Endothelial cell of umbilical vein (primary cell): ENCODE measurements at places on chromosomes 2 and 18. TPM values are rescaled to one million over a fixed set of nuclear protein-coding genes. Genes with fewer than 3 reads are reported as not detected.

DNA sequence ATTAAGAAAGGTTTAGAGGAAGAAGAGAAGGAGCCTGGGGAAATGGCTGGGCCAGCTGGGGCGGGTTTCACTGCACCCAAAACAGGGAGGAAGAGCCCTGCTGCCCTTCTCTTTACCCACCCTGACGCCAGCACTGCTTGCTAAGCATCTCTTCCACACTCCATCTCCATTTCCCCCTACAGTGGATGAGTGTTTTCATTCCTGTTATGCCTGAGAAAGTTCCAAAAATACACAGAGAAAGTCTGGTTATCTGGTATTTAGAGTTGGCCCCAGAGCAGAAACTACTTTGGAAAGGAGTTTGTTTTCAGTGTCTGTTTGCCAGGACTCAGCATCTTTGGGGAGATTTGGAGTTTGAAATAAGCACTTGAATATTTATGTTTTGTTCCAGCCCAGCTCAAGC is 451.0 kb downstream of the SLC4A3 start:
- no peak for DNase-seq

DNA sequence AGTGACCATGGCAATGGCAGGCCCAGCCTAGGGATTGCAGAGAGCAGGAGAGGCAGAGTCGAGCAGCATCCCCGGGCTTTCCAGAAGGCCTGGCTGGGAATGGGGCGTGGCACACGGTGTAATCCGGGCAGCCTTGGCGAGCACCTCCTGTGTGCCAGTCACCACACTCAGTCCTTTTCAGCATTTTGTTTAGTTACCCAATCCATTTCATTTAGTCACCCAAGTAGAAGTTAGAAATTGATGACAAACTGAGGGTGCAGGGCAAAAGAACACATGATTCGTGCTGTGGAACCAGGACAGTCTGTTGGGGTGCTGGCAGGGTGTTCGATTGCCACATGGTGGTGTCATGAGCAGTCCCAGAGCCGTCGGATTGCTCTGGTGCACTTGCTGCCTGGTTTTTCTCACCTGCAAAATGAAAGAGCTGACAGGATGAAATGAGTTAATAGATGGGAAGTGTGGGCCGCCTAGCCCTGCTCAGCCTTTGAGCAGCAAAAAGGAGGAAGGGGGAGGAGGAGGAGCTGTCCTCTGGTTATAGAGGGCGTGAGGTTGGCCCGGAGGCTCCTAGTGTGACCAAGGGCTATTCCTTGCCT is 299.4 kb downstream of the AGAP1 start:
- DNase-seq, result peak; percentile 24

DNA sequence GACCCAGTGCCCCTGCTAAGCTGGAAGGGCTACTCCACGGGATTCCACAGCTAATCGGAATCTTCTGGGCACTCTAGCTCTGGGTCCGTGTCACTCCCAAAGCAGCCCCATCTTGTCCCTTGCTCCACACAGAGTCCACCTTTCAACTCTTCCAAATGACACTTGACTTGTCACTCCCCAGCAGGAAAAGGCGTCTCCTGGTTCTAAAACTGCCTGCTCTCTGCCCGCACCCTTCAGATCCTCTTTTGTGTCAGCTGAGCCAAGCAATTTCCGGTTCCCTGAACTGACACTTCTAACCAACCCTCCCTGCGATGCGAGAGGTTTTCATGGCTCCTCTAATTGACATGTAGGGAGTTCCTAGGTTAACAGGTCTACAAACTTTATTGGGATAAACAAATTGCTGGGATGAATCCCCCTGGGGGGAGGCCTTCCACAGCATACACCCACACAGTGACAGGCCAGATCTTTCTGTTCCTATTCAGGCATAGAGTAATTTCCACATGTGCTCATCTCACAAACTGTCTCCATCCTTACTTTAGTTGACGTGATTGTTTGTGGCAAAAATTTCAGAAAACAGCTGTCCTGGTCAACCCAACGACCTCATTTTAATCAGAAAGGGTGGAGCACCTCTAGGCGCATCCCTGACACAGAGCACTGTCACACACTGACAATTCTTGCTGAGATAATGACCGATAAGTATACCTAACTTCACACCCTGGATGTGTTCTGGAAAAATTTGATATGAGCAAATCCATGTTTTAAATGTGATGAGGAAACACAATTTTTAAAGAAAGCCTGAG is 104.9 kb downstream of the RBMS1 start:
- DNase-seq, result no peak

DNA sequence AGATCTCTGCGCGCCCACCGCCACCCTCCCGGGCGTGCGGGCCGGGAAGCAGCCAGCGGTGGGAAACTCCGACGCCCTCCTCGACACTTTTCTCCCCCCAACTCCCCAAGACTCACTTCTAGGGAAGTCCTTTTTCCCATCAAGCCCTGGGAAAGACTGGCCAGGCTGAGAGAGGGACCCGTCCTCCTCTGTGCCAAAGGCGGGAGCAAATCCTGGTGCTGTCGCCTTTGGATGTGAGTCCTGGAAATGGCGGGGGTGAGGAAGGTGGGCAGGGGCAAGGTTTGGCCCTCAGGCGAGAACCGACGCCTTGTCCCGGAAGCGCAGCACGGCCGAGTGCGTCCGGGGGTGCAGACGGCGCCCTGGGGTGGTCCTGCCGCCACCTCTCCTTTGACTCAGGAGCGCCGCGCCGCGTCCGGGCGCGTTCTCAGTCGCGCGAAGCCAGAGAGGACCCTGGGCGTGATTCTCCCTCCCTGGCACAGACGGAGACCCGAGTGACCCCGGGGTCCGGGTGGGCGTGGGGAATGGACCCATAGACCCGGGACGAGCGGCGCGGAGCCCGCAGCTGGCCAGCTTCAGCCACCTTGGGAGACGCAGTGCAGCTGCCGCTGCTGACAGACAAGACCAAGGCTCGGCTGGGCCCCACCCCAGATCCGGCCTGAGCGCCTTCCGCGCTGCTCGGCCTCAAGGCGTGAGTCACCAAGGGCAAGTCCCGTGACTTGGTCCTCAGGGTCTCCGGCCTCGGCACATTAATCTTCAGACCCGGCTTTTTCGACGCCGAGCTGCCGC is 3.5 kb upstream of the LBX2 start:
- DNase-seq, result peak; percentile 86

KRTCAP3 gene
- 4.0 and 4.6 TPM in 2 replicates for total RNA-seq

RGPD3 gene
- not detected in 2 replicates for total RNA-seq

UGT1A10 gene
- total RNA-seq, result not detected in 2 replicates

ZFP36L2 gene
- 73.4 and 75.9 TPM in 2 replicates for total RNA-seq

PLEKHB2 gene
- 56.5 and 56.9 TPM in 2 replicates for total RNA-seq
